ENCODE measurements at places on chromosomes 4 and X.

GRCh38 chr4:118743867-118744266 is 58.7 kb downstream of the METTL14 start:
- DNase-seq = no peak

DNA sequence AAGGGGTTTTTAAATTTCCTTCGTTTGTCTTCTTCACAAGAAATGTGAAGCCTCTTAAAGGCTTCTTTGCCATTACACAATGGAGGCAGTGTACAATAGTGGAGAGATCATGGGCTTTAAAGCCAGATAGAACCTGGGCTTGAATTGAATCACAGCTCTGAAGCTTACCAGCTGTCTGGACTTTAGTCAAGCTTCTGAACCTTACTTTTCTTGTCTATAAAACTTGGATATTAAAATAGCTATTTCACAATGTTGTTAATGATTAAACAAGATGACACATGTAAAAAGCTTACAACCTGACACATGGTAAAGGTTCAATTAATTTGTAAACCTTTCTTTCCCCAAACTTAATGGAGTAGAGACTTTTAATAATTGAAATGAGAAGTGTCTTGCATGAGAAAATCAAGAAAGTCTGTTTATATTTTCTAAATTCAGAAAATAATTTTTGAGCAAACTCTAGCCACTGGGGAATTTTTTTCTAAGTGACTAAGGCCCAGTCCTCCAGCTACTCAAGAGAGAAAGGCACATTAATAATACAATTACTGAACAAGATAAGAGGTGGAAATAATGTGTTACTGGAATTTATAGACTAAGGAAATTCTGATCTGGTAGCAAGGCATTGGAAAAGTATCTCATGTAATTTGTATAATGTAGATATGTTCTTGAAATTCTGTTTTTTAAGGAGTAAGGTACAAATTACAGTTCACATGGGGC is 21.7 kb upstream of the TBC1D8B start:
- DNase-seq = no peak

- no peak for DNase-seq
Measured at GRCh38 chr4:882646-883045, 49.5 kb downstream of the GAK start.

GRCh38 chr4:57360681-57361080 is 250.5 kb upstream of the IGFBP7 start:
- DNase-seq = no peak

DNA sequence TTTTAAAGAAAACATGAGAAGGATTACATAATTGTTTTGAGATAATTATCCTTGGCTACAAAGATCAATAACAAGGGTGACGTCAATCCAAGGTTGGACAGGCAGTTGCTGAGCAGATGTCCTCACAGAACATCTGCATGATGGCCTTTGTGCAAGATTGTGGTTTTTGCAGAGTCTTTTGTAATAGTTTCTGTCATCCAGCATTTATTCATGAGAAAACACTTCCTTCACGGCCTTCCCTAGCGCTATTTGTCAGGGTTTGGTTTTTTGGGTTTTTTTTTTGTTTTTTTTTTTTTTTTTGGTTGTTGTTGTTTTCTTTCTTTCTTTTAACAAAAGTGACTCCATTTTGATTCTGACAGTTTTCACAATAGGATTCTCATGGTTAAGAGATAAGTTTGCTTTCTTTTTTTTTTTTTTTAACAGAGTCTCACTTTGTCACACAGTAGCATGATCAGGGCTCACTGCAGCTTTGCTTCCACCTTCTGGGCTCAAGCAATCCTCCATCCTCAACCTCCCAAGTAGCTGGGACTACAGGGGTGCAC is 31.5 kb upstream of the ELF2 start:
- DNase-seq = no peak

- no peak for DNase-seq
Measured at GRCh38 chrX:46574774-46575381, 1.3 kb downstream of the CHST7 start.

GRCh38 chr4:127141856-127142255 is 490.9 kb upstream of the INTU start:
- no peak for DNase-seq

DNA sequence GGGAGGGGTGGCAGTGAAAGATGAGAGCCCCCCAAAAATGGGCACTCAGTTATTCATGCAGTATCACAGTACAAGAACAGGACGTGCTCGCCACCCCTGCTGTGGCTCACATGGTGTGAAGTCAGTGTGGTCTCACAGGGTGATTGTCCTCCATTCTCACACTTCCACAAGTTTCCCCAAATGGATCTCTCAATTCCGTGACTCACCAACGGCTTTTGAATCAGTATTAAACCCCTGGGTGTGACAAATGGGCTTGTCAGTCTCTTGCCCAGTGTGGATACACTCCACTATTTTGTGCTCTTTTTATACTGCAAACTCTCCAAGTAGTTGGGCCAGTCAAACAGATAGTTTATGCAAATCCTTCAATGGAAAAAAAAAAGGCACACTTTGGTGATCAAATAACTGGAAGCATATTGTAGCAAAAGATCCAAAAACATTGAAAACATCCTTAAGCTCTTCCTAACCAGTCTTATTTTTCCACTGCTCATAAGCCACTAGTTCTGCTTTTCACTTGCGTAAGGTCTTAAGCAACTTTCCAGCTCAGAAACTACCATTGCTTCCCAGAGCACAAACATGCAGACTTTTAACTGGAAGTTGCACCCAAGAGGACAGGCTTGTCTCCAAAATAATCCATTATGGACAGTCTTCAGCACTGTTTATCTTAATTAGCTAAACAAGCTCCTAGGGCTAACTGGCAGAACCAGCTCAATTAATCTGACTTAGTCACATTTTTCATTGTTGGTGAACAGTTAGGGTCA is 365.7 kb downstream of the PPP3CA start:
- DNase-seq = no peak

DNA sequence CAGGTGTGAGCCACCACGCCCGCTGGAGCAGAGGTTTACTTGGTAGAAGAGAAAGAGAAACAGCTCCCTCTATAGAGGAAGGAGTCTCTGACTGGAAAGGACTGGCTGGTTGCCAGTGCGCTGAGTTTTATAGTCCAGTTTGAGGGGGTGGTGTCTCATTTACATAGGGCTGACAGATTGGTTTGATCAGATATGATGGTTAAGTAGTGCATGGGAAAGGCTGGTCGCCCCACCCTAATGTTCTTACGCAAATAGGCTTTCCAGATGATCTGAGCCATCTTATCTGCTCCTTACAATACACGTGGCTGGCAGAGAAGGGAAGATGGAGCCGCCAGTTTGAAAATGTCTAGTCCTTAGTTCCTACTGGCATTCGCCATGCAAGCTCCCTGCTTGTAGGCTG is 439.5 kb downstream of the NAF1 start:
- no peak for DNase-seq

GRCh38 chr4:186481998-186482790 is 73.2 kb downstream of the MTNR1A start:
- no peak for DNase-seq

GRCh38 chr4:61380865-61381264 is 180.7 kb downstream of the ADGRL3 start:
- DNase-seq = no peak

DNA sequence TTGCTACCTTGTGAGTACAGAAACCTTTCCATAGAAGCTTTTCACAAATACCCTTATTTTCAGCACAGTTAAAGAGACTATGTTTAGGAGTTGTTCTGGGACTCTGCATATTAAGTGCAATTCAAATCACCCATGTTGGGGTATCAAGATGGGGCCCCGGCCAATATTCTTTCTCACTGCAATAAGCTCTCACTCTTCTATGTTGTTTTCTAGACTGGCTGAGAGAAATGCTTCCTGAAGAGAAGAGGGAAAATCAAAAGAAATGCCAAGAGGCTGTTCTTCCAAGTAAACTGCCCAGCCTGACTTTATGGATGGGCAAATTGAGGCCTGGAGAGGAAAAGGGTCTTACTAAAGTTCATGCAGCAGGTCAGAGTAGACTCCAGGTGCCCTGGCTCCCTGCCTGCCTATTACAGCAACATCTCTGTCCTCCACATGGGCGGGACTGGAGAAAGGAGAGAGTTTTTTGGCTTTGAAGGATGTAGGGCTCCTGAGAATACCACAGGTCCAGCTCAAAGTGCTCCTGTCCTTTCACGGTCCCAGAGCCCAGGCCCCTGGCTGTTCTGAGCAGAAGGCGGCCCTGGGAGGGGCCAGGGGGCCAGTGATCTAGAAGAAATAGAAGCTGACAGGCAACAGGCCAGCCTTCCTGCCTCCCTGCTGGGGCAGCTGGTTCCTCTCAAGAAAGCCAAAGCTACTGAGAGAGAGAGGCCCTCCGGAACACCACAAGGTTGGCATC is 745 bp upstream of the IQSEC2 start:
- DNase-seq = no peak

- no peak for DNase-seq
Measured at GRCh38 chrX:16665089-16665488, 15.1 kb downstream of the S100G start.

DNA sequence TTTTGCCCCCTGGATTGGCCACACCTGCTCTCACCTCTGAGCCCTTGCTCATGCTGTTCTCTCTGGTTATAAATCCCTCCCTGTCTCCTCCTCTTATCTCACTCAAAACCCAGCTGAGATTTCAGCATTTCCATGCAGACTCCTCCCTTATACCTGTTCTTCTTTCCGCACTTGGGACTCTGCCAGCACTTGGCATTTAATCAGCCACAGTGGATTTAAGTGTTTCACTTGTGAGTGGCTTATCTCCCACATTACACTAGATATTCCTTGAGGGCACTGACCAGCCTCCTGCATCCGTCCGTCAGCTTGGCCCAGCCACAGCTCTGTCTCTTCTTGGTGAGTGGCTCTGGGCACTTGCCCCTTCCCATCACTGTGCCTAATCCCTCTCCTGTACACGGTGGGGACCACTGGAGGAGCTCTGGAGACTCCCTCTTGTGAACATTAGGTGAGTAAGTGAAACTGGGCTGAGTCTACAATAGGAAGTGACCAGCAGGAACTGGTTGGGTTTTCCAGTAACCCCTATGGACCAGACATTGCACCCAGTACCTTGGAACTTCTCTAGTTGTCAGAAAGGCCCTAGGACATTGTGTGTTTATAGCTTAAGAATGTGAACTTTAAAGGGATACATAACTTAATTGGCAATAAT is 19.9 kb downstream of the FGFBP1 start:
- no peak for DNase-seq

DNA sequence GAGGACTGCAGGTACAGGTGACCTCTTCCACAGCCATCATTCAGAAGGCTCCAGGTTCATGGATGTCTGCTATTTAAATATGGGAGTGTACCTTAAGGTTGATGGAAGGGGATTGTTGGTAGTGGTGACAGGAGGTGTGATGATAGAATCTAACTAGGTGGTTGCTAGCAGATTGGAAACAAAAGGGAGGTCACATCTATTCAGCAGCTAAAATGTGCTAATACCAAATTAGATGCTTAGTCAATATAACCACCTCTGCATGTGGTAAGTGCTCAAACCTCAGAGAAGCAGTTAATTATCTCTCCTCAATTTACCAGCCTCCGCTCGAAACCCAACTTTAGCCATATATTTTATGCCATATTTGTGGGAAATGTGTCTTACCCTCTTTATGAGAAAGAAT is 98.7 kb upstream of the CCSER1 start:
- DNase-seq = no peak

DNA sequence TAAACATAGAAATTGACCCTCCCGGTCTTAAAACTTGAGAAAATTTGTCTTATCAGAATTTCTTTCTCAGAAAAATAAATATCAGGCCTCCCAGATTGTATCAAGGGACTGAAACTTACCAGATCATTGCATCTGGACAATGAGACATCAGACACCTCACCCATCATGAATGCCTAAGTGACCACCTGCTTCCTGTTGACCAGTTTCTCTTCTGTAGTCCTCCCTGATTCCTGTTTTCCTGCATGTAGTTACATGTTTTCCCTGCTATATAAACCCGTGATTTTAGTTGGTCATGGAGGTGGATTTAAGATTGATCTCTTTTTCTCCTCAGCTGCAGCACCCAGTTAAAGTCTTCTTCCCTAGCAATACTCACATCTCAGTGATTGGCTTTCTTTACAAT is 548.1 kb downstream of the PPP4R3C start:
- DNase-seq = no peak

DNA sequence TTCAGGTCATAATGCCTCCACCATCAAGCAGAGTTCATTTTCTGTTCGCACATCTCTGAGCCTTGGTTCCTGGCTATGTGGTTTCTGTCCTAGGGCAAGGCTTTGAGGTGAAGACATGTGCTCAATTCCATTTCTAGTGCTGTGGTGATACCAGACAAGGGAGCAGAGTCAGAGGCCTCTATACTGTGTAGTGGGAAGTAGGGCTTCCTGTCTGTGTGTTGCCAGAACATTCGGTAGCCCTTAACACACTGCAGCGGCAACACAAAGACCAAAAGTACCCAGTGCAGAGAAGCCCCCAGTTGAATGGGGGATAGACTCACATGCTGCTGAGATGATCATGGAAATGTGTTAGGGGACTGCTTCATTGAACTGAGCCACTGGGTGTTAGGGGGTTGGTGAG is 56.4 kb downstream of the STARD8 start:
- DNase-seq = no peak

DNA sequence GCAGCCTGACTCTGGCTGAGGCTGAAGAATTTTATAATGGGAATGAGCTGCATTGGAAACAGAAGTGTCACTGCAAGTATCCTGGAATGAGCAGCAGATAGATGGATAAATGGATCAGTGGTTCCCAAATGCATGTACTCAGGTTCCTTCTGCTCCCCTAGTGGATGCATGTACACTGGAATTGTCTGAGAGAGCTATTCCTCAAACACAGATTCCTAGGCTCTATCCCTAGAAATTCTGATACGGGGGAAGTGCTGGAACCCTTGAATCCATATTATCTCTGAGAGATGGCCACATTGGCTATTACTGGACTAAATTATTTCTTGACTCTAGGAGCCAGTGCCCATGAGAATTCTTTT is 64.8 kb downstream of the TMEM131L start:
- DNase-seq = no peak

DNA sequence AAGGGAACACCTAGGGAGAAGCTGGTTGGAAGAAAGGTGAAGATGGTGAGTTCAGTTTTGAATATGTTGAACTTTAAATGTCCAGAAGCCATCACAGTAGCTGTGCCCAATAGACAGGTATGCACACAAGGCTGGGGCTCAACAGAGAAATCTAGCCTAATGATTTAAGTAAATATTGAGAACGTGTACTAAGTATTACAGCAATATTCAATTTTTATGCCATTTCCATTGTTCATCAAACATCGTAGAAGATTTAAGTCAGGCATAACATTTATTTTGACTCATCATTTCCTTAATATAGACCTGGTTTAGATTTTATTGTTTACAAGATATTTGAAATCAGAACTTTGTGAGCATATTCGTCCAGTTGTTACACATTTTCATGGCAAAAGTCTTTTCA is 116.4 kb downstream of the HPGD start:
- DNase-seq = no peak

- DNase-seq = no peak
Measured at GRCh38 chr4:6956087-6956433, 46.4 kb downstream of the TBC1D14 start.

Measured in stimulated activated CD8-positive, alpha-beta memory T cell treated with anti-CD3 and anti-CD28 coated beads, Interleukin-7, amount 100 ng/mL, for 24 hours (primary cell).